Type B pancreatic cell (in vitro differentiated cells): ENCODE measurements at places on chromosomes 3 and 15. TPM values are rescaled to one million over a fixed set of nuclear protein-coding genes. Genes with fewer than 3 reads are reported as not detected.

The NOX5 gene
- 0.12 TPM in 1 of 2 replicates, not detected in the other for total RNA-seq

The HCLS1 gene
- 5.9 and 6.0 TPM in 2 replicates for total RNA-seq

The GALNT15 gene
- 0.17 TPM in 1 of 2 replicates, not detected in the other for total RNA-seq

The TUSC7 gene
- not detected in 2 replicates for total RNA-seq

The FAM3D gene
- total RNA-seq = 7.4 and 7.6 TPM in 2 replicates

The LYSMD4 gene
- 11.8 and 16.9 TPM in 2 replicates for total RNA-seq

The CCNB2 gene
- total RNA-seq = 24.6 and 63.0 TPM in 2 replicates

The RIOX2 gene
- total RNA-seq = 22.3 and 27.9 TPM in 2 replicates

The FAM131A gene
- 13.2 and 18.3 TPM in 2 replicates for total RNA-seq

The SPATA12 gene
- not detected in 2 replicates for total RNA-seq

The MEX3B gene
- total RNA-seq = 14.2 and 46.1 TPM in 2 replicates

The SLC24A5 gene
- 1.3 TPM in 1 of 2 replicates, not detected in the other for total RNA-seq

The OSBPL10 gene
- 24.4 and 43.6 TPM in 2 replicates for total RNA-seq

The SSUH2 gene
- 0.45 and 1.4 TPM in 2 replicates for total RNA-seq

The GOLGA8J gene
- not detected in 2 replicates for total RNA-seq

The SCN11A gene
- 0.21 and 1.4 TPM in 2 replicates for total RNA-seq
